ENCODE measurements at places on chromosomes 16 and 17. TPM values are rescaled to one million over a fixed set of nuclear protein-coding genes. Genes with fewer than 3 reads are reported as not detected.

The ODAD4 gene
- total RNA-seq: 0.74 TPM

The KANSL1 gene
- total RNA-seq: 47.7 TPM

The TUBG2 gene
- 16.3 TPM for total RNA-seq

The ZPBP2 gene
- not detected for total RNA-seq

GRCh38 chr16:18832613-18833012 is 31.3 kb upstream of the ARL6IP1 start:
- DNase-seq: no peak

DNA sequence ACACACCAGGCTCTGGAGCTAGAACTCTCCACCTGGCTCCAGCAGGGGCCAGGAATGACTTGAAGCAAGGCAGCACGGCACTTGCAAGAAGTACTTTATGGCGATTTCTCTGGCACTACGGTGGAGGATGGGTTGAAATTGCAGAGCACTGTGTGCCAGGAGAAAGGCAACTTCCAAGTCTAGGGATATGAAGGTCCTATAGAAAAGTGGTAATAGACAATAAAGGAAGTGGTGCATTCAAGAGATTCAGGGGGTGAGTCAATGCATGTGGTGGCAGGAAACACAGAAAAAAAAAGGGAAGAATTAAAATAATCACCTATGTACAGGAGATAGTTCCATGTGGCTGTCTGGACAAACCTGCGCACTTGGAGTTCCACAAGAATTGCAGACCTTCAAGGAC is 240.3 kb upstream of the DYNLRB2 start:
- no peak for DNase-seq

DNA sequence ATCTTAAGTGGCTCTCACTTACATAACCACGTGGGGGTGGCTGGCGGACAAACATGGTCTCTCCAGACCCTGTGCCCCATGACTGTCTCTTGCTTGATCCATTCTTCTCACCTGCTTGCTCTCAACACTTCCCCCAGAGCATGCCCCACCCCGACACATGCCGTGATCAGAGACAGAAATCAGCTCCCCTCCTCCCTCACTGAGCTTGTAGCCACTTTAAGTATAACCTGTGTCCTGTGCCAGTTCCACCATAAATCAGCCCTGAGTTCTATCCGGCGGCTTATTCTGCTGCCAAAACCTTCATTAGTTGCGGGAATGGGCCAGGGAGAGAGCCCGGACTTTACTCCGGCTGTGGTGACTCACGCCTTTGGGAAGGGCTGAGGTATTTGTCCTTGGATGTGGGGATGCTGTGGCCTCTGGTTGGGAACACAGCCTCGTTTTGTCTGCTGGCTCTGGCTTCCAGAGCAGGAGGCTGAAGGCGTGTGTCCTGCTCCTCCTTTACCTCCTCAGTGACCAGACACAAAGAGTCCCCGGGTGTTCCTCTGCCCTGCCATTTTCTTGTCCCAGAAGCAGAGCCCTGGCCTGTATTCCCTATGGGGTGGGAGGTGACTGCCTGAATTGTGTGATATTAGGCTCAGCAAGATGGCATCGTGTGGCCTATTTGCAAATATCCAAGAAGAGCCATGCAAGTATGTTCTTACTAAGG is 21.1 kb downstream of the ANKRD40 start:
- DNase-seq: peak; percentile 70

DNA sequence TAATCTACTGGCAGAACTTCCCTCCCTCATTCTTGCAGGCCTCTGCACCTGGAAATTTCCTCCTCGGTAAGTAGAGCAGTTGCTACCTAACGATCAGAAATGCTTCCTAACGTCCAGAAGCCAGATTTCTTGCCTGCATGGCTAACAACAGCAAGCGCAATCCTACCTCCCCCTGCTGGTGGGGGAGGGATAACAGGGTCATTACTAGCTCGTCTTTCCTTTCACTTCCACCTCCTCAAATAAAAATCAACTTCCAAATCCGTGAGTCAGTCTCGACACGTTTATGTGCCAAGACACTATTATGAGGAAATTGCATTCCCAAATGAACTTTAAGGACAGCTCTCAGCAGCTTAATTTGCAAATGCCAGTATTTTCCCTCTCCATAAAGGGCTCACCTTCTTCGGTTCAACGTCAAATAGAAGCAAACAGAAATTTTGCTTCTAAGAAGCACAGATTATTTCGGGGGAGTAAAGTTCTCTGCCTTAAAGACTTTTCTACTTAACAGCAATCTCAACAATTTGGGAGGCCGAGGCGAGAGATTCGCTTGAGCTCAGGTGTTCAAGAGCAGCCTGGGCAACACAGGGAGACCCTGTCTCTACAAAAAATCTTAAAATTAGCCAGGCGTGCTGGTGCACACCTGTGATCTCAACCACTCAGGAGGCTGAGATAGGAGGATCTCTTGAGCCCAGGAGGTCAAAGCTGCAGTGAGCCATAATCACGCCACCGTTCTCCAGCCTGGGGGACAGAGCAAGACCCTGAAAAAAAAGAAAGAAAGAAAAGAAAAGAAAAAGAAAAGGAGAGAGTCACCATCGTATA is 188.6 kb upstream of the PSMD7 start:
- DNase-seq: peak; percentile 65

DNA sequence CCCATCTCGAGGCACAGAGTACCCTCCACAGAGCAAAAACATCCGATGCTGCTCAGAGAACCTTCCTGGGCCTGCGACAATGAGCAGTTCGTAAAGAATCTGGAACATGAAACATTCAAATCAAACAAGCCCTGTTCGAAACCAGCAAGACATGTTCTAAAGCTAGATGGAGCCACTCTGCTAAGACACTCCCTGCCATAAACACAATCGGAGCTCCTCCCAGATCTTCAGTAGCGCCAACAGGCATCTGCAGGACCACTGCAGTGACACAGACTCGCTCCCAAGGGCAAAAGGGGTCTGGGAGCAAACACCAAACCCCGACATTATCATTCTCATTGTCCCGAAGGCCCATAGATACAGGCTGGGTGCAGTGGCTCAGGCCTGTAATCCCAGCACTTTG is 108.7 kb downstream of the ZFHX3 start:
- DNase-seq: no peak
